ENCODE measurements at places on chromosomes 4 and X.

DNA sequence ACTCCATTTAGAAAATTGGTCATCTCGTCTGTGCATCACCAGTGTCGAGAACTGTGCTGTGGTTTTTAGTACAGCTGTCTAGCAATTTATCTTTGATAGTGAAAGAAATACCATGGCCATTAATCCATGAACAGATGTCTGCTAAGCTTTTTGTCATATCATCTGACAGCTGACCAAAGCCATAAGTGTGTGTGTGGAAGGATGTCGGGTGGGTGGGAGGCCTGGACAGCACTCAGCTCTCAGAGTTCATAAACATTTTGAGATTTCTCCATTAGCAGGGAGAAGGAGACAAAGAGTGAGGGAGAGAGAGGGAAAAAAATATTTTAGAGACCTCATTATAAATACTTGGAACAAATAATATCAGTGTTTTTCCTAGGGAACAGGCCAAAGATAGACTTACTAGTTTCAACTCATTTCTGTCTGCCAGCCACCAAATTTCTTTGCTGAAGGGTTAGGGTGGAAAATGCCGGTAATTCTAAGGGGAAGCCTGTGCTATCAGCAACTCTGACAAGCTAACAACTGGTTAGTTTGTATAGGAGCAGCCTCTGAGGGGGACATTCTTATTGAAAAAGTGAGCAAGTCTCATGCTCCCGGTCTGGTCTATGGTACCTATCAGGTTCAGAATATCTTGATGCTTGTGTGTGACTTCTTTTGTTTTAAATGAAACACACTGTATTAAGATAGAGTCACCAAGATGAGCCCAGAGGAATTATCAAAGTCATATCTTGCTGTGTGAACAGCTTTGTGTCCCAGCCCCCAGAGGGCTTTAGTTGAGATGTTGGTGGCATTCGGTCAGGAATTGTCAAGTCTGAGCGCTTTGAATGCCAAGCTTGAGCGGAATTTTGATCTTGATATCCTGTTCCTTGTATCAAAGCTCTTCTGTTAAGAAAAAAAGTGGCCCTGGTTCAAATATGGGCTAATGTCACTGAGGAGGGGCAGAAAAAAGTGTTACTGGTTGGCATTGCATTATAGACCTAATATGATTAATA is 41.9 kb upstream of the PDLIM3 start:
- no peak for DNase-seq

DNA sequence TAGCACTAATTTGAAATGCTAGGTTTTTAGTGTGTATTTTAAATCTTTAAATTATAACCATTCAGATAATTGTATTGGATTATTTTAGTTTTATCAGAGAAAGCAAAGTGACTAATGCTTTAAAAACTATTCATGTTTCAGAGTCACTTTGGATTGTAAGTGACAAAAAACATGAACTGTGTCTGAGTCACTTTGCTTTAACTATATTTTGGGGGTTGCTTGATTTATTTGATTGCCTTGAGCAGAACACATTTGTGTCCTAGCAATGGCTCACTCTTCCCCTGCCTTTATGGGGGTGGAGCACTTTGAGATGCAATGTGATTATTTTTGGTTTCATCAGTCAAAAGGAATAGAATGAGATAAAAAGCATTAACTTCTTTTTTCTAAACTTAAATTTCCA is 188.4 kb upstream of the ARX start:
- no peak for DNase-seq

DNA sequence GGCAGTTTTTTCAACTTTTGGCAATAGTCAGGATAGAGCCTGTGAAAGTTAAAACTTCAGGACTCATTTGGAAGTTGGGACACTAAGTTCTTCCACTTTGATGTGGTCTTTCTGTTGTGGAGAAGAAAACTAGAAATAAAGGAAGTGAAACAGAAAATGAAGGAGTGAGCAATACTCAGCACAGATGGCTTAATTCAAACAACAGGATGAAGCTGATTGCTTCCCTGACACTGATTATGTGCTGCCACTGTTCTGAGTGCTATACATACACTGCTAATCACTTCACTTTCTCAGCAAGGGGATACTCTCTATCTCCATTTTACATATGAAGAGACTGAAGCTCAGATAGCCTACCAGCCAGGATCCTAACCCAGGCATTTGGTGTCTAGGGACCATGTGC is 235.1 kb upstream of the CPEB2 start:
- DNase-seq = no peak

- peak; percentile 68 for DNase-seq
Observed at GRCh38 chrX:149512225-149512885, 7.2 kb upstream of the IDS start.

DNA sequence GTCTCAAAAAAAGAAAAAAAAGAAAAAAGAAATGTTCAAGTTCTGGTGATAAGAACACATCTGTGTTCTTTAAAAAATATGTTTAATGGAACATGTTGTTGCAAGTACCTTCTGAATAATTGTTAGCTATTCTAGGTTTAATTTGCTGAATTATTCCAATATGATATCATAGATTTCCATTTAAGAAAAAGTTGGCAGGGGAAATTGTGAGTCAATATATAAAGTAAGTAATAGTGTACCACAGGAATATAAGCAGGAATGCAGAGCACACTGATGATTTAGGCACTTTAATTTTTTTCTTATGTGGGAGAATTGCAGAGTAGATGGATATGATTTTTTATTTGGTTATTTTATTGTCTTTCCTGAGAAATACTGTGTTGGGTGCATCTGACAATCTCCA is 190.7 kb downstream of the RPA4 start:
- DNase-seq = no peak

DNA sequence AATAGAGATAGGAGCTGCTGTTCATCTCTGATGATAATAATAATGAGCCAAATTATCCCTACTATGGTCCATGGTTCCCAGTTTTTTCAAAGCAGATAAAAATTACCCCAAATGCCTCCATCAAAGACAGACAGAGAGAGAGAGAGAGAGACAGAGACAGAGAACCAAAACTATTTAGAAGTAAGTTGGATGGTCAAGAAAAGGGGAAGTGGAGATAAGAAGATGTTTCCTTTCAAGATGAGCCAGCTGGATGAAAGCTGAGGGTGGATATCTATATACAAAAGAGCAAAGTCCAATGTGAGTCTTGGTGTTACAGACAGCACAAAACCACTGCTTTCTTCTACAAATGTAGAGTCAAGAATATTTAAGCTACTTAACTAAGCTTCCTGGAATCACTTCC is 173.9 kb downstream of the GRIA3 start:
- DNase-seq = no peak

- no peak for DNase-seq
Observed at GRCh38 chr4:80787306-80787705, 243.2 kb upstream of the BMP3 start.

DNA sequence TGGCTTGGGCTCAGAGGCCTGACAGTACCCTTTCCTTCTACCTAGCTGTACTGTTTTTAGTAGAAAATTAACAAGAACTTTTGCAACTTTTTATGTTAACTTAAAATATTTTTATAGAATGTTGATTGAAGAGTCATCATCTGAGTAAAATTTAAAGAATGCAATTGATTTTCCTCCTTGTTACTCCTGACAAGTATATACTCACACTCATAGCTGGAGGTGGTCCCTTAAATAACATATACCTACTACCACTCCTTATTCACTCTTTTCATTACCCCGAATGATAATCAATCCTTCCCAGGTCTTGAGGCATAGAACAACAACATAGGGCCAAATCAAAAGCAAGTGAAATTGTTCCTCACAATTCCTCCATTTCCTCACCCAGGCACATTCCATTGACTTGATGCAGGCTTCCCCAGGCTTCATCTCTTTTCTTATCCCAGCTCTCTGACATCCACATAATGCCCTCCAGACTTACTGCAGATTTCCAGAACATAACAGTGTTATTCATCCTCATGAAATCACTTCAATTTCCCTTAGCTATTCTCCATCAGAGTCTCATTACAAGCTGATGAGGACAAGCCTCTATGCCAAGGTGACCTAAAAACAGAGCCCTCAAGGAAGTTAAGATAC is 73.2 kb upstream of the ANXA10 start:
- no peak for DNase-seq

DNA sequence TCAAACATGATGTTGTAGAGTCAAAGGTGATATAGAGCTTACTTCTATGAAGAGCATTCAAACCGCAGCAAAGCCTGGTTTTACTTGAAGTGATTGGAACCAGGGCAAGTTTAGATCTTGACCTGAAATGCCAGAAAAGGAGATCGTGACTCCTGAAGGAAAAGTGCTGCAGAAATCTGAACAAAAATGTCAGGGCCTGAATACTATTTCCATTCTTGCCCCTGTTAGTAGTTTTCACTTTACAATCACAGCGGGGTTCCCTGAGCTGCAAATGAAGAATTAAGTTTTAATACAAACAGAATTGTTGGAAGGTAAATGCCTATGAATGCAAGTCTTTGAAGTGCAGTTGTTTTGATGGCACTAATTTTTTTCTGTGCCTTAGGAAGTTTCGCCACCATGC is 4.1 kb downstream of the SLIT2 start:
- no peak for DNase-seq

- no peak for DNase-seq
Observed at GRCh38 chrX:68892134-68892533, 63.3 kb downstream of the EFNB1 start.

- peak; percentile 76 for DNase-seq
Observed at GRCh38 chrX:72620550-72621145, 48.0 kb upstream of the HDAC8 start.

- DNase-seq = no peak
Observed at GRCh38 chrX:151676196-151676595, 19.1 kb upstream of the PRRG3 start.

DNA sequence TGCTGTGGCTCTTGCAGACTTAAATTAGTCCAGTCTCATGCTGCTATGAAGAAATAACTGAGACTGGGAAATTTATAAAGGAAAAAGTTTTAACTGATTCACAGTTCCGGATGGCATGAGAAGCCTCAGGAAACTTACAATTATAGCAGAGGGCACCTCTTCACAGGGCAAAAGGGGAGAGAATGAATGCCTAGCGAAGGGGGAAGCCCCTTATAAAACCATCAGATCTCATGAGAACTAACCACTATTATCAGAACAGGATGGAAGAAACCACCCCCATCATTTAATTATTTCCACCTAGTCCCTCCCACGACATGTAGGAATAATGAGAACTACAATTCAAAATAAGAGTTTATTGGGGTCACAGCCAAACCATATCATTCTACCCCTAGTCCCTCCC is 91.4 kb downstream of the GPR174 start:
- DNase-seq = no peak

DNA sequence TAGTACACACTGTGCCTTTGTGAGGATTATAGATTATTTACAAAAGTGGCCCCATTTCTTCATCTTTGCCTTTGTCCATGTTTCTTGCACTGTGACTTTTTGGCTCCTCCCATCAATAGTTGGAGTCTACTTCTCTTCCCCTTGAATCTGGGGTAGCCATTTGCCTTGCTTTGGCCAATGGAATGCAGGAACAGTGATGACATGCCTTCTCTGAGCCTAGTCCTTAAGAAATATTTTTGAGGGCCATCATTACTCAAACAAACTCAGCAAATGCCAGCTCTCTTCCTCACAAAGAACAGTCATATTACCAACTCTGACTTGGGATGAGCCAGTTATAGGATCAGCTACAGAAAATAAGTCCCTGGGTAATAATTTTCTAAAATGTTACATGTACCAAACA is 189.6 kb downstream of the FRMPD4 start:
- DNase-seq = no peak

DNA sequence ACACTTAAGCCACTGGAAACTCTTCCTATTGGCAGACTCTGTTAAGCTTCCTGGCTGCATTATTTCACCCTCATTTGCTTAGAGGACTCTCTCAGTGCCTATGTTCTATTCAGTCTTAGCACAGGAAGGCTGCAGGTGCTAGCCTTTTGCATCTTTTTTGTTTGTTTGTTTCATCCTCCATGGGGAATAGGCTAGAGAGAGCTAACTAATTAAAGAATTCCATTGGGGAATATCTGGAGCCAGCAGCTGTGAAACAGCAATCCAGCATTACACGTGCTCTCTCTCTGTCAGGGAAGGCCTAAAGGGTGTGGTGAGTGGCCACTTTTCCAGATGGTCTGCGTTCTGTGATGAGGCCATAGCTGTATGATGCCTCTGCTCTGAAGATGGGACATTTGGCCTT is 633.6 kb downstream of the SPRY1 start:
- no peak for DNase-seq

DNA sequence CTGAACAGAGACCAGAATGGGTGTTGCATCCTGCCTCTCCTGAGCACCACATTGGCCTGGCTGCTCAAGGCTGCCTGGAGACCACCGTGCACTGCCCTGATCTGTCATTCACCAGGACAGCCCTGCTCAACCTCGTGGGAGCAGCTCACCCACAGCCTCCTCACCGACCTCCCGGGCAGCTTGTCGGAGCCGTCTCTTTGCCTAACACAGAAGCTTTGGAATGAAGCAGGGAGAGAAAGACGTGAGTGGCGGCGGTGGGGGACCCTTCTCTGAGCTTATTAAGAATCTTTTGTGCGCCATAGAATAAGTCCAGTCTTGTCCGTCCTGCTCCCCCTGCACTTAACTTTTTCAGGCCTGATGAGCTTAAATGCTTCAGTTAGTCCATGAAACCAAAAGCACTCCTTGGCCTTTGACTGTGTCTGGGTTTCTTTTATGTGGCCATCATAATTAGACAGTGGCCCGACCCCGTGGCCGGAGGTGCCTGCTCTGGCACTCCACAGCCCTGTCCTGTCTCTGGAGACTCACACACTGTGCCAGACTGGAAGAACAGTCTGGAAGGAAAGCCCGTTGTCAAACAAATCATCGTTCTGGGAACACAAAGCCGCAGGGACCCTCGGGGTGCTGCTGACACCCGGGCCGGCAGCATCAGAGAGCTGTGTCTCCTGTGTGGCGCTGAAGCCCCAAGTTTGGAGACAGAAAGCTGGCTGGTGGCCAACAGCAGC is 192.8 kb downstream of the BCOR start:
- no peak for DNase-seq

GRCh38 chr4:147730333-147730732 is 1.6 kb upstream of the ARHGAP10 start:
- DNase-seq = no peak

DNA sequence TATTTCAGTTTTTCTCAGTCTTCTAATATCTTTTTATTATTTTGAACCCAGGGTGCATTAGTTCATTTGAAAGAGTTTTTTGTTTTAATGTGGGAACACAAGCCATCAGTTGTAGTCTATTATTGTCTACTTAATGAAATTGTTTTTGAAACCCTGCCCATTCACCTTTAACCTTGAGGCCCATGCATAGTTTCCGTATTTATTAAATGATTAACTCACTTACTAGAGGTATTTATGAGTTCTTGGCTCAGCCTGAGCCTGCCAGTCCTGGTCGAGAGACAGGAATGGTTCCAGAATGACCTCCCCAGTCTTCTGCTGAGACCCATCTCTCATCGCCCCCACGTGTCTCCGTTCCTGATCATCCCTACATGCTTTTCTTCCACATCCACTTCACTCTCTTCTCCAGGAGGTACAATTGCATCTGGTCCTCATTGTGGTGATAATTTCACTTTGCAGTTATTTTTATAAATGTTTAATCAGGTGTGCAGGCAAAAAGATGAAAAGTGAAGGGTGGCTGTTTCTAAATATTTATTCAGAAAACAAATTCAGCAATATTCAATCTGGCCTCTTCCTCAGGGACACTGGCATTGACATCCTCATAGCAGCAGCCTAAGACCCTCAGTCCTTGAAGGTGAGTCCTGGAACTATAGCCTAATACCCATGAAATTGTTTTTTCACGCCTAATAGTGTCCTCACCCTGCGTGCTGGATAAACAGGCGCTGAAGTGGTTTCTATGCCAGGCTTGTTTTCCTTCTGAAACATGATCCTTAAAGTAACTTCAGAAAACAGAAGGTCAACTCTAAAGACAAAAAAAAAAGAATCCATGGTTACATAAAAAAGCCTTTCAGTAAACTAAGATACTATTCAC is 112.8 kb downstream of the KDR start:
- DNase-seq = peak; percentile 81
